ENCODE measurements at places on chromosomes 3 and 15. TPM values are rescaled to one million over a fixed set of nuclear protein-coding genes. Genes with fewer than 3 reads are reported as not detected.

CCDC80 gene
- 0.80 TPM for total RNA-seq

RPLP1 gene
- total RNA-seq = 3,322 TPM

ZKSCAN7 gene
- total RNA-seq = 4.6 TPM

SRGAP3 gene
- total RNA-seq = 1.4 TPM

ADGRG7 gene
- total RNA-seq = not detected

FOXL2 gene
- not detected for total RNA-seq

SLC24A5 gene
- not detected for total RNA-seq

Measured in GM12878 (cell line).